ENCODE measurements at places on chromosomes 1 and 21.

GRCh38 chr1:53303726-53304515 lies 23.9 kb downstream of the LRP8 start:
- no peak for DNase-seq

GRCh38 chr1:61337037-61337436 lies 254.7 kb downstream of the NFIA start:
- DNase-seq: no peak

DNA sequence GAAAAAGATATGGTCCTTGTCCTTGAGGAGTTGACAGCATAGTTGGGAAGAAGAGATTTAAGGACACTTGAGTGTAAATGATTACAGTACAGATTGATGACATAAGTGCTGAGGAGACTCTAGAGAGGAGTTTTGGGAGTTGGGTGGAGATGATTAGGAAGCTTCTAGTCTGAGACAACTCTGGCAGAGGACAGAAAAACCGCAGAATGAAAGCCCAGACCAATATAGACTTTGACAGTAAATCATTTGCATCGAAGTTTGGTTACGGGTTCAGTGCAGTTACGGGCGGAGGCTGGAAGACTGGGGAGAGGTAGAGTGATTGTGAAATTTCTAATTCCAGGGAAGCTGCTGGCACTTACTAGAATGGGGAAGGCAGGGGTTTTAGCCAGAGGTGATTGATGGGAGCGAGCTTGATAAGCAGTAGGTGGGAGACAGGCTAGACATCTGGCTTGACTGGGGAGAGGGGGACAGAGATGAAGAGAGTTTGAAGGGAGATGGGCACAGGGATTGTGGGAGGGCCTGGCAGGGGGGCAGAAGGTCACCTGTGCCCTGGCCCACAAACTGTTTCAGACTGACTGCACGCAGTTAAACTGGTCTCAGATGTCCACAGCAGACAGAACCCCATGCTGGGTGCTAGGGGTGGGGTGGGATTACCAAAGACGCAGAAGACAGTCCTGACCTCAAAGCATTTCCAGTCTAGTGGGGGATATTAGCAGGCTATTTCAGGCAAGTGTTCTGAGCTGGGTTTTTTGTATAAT lies 20.1 kb downstream of the SH2D2A start:
- DNase-seq: no peak

DNA sequence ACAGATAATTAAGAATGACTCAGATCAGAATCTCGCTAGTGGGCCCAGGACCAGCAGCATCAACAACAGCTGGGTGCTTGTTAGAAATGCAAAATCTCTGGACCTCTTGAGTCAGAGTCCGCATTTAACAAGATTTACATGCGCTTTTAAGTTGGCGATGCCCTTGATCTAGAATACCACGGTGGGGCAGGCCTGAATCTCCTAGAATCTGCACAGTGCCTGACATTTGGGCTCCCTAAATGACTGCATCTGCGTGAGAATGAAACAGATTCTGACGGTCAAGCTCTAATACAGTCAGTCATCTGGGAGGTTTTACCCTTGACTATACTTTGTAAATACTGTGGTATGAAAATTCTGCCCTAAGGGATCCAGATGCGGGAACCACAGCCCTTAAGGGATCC lies 17.2 kb upstream of the RAB29 start:
- no peak for DNase-seq

- peak; percentile 61 for DNase-seq
Observed at GRCh38 chr1:81834268-81834667, 33.5 kb downstream of the ADGRL2 start.

All from choroid plexus epithelial cell (primary cell).